Left kidney (tissue), 8 donors: ENCODE measurements at places on chromosomes 3 and 15.

DNA sequence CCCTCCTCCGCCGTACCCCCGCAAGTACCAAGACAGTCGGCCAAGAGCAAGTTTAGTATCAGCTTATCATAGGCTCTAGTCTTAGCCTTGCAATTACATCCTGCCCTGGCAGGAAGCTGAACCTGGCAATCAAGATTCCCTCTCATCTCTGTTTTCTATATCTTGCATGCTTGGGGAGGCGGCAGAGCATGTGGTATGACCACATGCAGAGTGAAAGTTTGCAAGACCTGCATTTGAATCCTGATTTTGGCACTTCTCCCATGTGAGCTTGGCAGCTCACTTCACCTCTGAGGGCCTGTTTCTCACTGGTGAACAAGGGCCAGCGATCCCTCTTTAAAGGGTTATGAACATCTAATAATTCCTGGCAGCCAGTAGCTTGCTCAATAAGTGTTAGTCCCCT lies 106.1 kb upstream of the FRMD4B start:
- no peak for DNase-seq

DNA sequence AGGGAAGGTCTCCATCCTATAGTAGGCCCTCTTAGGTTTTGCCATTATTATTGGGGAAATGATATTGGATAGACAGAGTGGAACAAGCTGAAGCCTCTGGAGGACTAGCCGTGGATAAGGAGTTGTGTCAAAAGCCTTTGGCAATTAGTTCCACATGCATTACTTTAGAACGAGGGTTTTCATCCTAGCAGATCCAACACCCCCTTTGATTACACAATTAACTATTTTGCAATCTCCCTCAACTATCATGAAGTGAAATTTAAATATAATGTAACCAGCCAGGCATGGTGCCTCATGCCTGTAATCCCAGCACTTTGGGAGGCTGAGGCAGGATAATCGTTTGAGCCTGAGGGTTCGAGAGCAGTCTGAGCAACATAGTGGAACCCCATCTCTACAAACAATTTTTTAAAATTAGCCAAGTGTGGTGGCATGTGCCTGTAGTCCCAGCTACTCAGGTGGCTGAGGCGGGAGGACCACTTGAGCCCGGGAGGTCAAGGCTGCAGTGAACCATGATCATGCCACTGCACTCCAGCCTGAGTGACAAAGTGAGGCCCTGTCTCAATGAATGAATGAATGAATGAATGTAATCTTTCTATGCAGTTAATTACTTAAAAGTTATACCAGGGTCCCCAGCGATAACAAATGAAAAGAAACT lies 56.8 kb downstream of the PXYLP1 start:
- DNase-seq, result no peak

GRCh38 chr15:64845831-64846595 lies 4.3 kb downstream of the PLEKHO2 start:
- DNase-seq, result no peak

GRCh38 chr3:52246728-52247408 lies 1.3 kb downstream of the PPM1M start:
- no peak for DNase-seq

DNA sequence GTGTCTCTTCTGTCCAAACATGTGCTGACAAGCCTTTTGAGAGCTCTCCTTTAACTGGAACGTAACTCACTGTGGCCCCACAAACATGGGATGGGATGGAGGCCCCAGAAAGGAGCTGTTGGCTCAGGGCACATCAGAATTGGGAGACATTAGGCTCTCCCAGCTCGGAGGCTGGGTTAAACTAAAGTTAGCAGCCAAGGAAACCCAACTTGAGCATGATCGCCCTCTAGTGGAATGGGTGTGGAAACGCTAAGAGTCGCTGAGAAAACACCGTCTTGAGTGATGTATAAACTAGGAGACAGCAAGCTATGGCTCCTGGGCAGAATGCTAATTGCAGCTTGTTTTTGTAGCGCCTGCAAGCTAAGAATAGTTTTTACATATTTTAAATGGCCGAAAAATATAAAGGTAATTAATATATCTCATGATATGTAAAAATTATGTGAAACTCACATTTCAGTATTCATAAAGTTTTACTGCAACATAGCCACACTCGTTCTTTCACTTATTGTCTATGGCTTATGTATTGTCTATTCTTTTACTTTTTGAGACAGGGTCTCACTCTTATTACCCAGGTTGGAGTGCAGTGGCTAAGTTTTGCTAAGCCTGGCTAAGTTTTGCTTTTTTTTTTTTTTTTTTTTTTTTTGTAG lies 138.8 kb upstream of the HACD2 start:
- DNase-seq, result peak; percentile 93
